Epithelial cell of proximal tubule (primary cell): ENCODE measurements at places on chromosomes 3 and 15.

- DNase-seq: no peak
These were observed 36.9 kb downstream of the PLSCR1 start for GRCh38 chr3:146507331-146508120.

DNA sequence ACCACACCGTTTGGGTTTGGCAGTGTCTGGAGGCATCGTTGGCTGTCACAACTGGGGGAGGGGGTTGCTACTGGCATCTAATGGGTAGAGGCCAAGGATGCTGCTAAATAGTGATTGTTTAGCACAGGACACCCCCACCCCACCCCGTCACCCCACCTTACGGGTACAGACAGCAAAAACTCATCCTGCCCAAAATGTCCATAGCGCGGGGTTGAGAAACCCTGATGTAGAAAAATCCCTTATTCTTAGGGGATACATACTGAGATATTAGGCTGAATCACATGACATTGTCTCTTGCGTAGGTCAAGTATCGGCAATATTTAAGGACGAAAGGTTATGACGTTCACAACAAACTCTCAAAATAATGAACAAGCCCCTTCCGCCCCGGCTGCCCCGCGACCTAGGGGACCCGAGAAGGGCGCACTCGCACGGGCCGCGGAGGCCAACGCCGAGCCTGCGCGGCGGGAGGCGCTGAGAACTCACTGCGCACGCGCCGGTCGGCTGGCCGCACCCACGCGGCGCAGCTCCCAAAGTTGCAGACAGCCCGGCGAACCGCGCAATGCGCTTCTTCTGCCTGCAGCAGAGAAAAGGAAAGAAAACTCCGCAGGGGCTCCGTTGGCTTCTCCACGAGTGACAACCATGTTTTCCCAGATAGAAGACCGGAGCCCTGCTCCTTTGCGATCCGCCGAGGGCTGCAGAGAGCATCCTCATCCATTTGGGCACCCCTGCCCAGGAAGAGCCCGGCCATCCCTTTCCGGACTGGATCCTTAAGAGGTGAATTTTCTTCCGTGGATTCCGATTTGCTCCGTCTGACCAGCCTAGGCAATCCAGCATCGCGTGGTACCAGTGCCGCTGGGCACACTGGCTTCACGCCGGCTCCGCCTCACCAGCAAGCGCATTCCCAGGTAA lies 136.8 kb upstream of the CCDC54 start:
- DNase-seq: no peak

DNA sequence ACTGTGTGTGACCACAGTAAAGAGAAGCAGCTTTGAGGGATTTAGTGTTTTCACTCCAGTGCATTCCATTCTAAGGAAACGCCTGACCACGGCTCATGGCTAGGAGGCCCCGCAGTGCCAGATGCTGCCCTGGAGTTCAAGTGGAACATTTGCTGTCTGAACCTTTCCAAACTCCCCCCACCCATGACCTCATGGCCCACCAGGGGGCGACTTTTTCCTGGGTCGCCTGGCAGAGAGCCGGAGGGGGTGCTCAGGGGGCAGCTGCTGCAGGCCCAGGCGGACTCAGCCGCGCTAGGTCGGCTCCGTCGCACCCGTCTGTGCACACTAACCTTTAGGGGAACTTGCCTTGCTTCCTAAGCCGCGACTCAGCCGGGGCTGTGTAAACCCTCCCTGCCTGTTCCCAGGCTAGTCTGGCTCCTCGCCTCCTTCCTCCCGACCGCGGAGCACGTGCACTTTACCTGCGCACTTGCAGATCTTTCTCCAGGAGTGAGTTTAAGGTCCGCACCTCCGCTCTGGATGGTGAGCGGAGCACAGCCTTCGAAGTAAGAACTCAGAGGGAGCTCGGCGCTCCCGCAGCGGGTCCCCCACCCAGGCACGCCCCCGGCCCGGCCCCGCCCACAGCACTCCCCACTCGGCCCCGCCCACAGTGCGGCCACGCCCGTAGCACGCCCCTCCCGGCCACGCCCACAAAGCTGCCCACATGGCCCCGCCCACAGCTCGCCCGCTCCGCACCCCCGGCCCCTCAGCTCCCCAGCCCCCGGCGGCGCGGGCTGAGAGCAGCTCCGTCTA lies at the start of gene OCA2:
Gene OCA2 (minus strand): TSS at position 550 of the 789 bp plus-strand sequence. CDS start 17,441 bp downstream, outside the sequence.
- no peak for DNase-seq

GRCh38 chr15:67126551-67127330 lies 61.3 kb downstream of the SMAD3 start:
- DNase-seq: no peak

- no peak for DNase-seq
These were observed 1273.6 kb upstream of the GBE1 start for GRCh38 chr3:83034806-83035703.

DNA sequence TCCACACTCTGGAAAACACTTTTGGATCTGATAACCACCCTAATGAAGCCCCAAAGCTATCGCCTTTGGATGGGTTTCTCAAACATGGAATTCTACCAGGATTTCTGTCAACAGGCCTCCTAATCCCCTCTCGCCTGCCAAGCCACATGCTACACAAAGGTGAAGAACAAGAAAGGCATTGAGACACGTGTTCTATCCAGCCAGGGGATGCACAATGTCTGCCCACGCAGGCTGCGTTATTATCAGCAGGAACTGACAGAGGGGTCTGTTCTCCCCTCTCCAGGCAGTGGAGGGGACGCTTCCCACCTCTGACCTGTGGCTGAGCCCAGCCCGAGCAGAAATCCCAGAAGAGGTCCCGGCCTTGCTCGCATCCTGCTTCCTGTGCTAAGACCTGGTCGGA lies 45.4 kb upstream of the THBS1 start:
- no peak for DNase-seq

DNA sequence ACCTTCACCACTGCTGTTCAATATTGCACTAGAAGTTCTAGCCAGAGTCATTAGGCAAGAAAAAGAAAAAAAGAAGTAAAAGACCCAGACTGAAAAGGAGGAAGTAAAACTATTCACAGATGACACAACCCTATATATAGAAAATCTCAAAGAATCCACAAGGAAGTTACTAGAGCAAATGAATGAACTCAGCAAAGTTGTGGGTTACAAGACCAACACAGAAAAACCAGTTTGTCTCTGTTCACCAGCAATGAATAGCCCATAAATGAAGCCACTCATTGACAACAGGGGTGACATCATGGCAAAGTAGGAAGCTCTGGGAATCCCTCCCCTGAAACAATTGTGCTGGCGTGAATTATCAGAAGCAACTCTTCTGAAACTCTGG lies 4.6 kb downstream of the CFAP100 start:
- no peak for DNase-seq

DNA sequence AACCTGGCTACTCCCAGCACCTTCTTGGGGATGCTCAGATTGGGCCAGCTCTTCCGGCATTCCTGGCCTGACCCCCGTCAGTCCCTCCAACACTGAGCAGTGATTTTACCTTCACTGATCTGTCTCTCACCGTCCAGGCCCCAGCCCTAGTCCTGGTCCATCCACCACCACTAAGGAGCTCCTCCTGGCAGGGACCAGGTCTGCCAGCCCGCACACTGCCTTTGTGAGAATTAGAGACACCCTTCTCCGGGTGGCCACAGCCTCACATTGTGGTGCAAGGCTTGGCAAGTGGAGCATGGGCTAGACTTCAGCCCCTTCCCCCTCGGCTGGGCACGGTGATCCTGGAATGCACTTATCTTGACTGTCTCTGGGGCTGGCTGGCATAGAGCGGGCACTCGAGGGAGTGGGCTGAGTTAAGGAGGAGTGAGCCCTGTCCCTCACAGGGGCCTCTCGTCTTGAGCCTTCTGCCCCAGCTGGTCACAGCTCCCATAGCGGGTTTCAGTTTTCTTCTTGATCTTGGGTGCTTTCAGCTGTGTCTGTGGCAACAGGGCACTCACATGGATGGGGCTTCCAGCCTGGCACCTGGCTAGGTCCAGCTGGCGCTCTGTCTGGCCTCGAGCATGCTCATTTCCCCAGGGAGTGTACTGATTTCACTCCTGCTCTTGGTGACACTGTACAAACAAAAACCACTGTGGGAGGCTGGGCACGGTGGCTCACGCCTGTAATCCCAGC lies 53.9 kb downstream of the LINGO1 start:
- DNase-seq: no peak

DNA sequence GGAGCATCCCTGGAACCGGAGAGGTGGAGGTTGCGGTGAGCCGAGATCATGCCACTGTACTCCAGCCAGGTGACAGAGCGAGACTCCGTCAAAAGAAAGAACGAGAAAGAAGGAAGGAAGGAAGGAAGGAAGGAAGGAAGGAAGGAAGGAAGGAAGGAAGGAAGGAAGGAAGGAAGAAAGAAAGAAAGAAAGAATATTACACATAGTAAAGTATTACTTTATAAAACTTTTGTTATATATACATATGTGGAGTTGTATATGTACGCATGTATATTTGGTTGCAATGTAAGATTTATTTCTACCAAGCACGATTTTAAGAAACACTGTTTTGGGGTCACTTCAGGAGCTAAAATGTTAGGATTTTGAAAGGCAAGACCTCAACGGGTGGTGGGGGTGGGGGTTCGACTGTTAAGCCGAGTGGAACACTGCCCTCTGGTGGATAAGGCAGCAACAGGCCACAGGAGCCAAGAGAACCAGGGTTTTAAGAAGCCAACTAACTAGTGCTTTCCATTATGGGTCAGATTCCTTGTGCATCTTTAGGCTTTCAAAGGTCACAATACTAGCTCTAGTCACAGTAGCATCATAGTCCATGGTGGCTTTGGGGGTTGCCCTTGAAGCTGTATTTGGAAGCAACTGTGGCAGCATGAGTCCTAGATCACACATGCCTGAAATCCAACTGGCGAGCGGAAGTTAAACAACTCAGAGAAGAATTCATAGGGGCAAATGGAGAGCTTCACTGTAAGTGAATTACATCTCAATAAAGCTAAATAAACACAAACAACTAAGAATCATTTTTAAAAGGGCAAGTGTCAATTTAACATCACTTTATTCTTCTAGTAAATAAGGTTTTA lies 22.5 kb downstream of the GLB1 start:
- no peak for DNase-seq

- no peak for DNase-seq
These were observed 19.5 kb upstream of the THRB start for GRCh38 chr3:24514119-24514518.
